ENCODE measurements at places on chromosomes 7 and 10.
A peak's percentile ranks its signal among the peaks of the same experiment; 100 is the strongest.

DNA sequence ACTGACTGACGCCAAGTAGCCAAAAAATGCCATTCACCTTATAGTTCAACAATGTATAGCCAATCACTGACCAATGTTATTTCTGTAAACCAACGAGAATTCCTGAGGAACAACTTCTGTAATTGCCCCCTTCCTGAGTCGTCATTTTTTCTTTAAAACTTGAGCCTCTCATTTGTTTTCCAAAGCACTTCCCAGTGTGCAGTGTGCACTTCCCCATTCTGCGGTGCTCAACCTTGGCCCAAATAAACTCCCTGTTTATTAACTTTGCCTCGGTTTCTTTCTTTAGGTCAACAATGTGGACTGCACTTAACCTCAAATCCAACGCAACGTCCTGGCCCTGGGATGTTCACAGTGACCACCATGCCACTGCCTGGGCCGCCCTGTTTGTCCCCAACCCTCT is 15.1 kb downstream of the PKD1L1 start:
- DNase-seq, result no peak
- no peaks in the 10 kb centered on the region for H3K27me3 ChIP-seq
- H3K4me3 ChIP-seq, result no peak overlapping the region
- no peaks in the 10 kb centered on the region for H3K36me3 ChIP-seq
- peaks cover 12% of the 10 kb centered on the region for H3K4me1 ChIP-seq

DNA sequence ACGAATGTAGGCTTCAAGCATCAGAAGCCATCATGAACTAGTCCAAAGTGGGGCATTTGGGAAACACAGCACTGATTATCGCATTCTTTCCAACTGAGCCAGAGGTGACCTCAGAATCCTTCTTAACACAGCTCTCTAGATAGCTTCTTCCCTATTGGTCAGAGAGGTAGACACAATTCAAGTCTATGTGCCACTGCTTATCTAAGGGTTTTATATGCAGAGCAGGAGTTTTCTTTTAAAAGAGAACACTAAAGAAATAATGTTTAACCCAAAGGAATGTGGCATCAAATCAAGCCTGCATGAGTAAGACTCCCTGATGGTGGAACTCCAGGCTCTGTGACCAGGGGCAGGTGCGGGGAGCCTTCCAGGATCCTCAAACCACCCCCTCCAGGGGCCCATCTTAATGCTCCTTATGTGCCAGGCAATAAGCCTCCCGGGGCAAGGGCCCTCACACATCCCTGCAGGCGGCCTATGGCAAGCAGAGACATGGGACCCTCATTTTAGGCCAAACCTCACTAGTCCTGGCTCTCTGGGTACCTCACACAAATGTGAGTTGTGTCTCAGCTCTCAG is 13.8 kb downstream of the HSPA12A start:
- no peaks in the 10 kb centered on the region for H3K27me3 ChIP-seq
- no peak overlapping the region for H3K4me3 ChIP-seq
- H3K36me3 ChIP-seq, result no peaks in the 10 kb centered on the region
- H3K4me1 ChIP-seq, result no peaks in the 10 kb centered on the region
- no peak for DNase-seq

DNA sequence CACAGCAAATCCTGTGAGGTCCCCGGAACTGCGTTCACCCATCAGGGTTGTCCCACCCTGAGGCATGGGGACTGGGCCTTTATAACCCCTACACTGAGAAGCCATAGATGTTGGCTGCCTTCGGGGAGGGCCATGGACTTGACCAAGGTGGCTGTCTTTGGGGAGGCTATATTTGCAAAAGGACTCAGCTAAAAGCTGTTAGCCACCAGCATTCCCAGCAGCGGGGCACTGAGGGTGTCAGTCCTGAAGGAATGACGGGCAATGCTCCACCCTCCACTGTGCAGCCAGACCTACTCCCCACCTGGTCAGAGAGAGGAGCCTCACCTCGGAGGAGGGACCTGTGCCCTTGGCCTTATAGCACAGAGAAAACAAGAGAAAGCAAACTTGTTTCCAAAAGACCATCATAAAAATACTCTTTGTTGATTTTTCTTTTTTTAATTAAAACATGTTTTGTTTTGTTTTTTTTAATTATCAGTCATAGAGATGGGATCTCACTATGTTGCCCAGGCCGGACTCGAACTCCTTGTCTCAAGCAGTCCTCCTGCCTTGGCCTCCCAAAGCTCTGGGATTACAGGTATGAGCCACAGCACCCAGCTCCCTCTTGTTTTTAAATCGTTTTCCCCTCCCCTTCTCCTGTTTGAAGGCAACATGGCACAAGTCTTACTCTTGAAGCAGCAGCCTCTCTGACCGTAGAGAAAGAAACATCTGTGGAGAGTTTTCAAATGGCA is 26.7 kb upstream of the CUX1 start:
- H3K4me3 ChIP-seq, result no peak overlapping the region
- H3K4me1 ChIP-seq, result no peaks in the 10 kb centered on the region
- no peak overlapping the region for H3K27ac ChIP-seq
- H3K27me3 ChIP-seq, result no peaks in the 10 kb centered on the region
- H3K36me3 ChIP-seq, result no peaks in the 10 kb centered on the region

DNA sequence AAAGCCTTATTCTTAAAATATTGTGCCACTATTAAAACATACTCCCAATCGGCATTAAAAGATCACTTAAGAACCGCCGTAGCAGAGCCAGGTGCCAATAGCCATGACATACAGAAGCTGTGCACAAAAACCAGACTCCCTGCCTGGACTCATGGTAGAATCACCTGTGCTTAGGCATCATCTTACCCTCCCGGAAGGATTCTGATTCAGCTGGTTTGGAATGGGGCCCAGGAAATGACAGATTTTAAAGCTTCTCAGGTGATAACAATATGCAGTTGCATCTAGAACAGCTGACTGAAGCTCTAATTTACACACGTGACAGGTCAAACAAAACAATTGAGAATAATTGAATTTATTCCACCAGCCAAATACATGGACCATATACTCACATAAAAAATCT is 10.7 kb downstream of the A1CF start:
- DNase-seq, result no peak
- no peak overlapping the region for H3K27ac ChIP-seq
- no peaks in the 10 kb centered on the region for H3K36me3 ChIP-seq
- no peaks in the 10 kb centered on the region for H3K27me3 ChIP-seq
- no peak overlapping the region for H3K4me3 ChIP-seq

GRCh38 chr7:93228302-93228701 is 2.0 kb upstream of the HEPACAM2 start:
- no peak overlapping the region for H3K4me3 ChIP-seq
- no peak overlapping the region for H3K27ac ChIP-seq
- peaks cover 5% of the 10 kb centered on the region for H3K4me1 ChIP-seq
- H3K27me3 ChIP-seq, result peaks cover 4% of the 10 kb centered on the region
- DNase-seq, result peak; percentile 31
- H3K36me3 ChIP-seq, result no peaks in the 10 kb centered on the region

DNA sequence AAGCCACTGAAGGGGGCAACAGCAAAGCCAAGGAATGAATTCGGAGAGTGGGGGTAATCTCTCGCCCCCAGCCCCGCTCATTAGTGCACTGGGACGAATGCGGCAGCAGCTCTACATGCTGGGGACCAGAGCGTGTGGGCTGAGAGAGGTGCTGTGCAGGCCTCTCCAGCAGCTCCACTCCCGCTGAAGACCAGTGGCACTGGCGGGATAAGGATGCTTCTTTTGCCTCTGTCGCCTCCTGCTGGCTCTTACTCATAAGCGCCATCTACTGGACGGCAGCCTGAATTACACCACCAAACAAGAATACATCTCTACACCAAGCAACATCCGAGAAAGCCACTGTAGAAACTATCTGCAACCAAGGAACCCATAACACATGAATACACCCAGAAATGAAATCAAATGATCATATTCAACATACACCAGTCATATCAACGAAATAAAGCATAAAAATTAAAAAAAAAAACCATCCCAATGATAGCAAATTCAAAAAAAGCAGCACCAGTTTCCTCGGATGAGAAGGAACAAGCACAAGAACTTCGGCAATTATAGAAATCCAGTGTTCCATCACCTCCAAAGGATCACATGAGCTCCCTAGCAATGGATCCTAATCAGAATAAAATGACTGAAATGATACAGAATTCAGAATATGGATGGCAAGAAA is 79.0 kb upstream of the TMEM168 start:
- no peak overlapping the region for H3K27ac ChIP-seq
- no peak overlapping the region for H3K4me3 ChIP-seq
- no peaks in the 10 kb centered on the region for H3K4me1 ChIP-seq
- no peaks in the 10 kb centered on the region for H3K36me3 ChIP-seq

DNA sequence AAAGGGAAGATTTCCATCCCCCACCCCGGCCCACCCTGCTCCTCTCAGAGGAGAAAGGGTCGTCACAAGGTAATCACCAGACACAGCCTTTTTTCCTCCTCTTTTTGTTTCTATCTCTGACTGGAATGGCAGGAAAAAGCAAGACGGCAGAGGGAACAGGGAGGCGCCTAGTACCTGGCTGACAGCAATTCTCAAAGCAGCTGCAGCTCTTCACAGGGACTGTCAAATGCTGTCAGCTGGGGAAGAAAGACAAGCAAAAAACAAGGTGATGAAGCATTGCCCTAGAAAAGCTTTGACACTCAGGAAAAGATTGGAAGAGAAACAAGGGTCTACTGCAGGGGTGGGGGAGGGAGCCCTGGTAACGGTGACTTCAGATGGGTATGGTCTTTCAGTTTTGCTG is 52.7 kb downstream of the GNA12 start:
- H3K27ac ChIP-seq, result no peak overlapping the region
- no peak overlapping the region for H3K4me3 ChIP-seq
- H3K36me3 ChIP-seq, result peaks cover 82% of the 10 kb centered on the region
- H3K27me3 ChIP-seq, result no peaks in the 10 kb centered on the region

GRCh38 chr7:106285855-106286492 is 1.2 kb upstream of the NAMPT start:
- H3K27me3 ChIP-seq, result no peaks in the 10 kb centered on the region
- DNase-seq, result no peak
- H3K36me3 ChIP-seq, result peaks cover 4% of the 10 kb centered on the region
- H3K4me1 ChIP-seq, result peaks cover 3% of the 10 kb centered on the region
- H3K27ac ChIP-seq, result peak overlapping the region; percentile 99

GRCh38 chr10:126841341-126841895 is 63.8 kb upstream of the DOCK1 start:
- no peak for DNase-seq
- no peaks in the 10 kb centered on the region for H3K27me3 ChIP-seq

DNA sequence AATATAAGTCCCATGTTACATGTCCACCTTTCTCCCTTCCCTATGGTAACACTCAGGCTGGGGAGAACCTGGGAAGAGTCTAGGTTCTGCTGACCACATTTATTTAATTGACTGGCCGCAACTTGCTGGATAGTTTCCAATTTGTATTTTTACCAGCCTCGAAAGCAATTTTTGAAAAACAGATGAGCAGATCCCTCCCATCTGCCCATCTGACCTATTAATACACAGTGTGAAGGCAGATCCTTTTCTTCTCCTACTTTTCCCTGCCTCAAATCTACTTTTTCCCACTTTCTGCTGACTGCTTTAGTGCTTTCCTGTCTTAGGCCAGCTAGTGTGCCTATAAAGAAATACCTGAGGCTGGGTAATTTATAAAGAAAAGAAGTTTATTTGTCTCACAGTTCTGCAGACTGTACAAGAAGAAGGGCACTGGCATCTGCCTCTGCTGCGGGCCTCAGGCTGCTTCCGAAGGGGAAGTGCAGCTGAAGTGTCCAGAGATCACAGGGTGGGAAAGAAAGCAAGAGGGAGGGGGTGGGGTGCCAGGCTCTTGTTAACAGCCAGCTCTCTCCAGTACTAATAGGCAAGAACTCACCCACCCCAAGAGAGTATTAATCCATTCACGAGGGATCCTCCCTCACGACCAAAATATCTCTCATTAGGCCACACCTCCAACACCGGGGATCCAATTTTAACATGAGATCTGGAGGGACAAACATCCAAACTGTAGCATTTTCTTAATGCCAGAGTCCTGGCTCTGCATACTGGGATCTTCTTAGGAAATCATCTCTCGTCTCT is 336.0 kb upstream of the IGFBP3 start:
- no peak overlapping the region for H3K4me3 ChIP-seq
- no peaks in the 10 kb centered on the region for H3K27me3 ChIP-seq
- no peaks in the 10 kb centered on the region for H3K36me3 ChIP-seq
- DNase-seq, result no peak
- no peak overlapping the region for H3K27ac ChIP-seq

DNA sequence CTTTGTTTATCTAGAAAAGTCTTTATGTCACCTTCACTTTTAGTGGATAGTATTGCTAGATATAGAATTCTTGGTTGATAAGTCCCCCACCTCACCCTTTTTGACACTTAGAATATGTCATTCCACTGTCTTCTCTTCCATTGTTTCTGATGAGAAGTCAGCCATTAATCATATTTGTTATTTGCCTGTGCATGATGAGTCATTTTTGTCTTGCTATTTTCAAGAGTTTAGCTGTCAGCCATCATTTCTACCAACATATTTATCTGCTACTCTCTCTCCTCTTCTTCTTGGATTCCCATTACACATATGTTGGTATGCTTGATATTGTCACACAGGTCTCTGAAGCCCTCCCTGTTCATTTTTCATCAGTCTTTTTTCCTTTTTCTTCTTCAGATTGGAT is 160.8 kb upstream of the TCF7L2 start:
- H3K4me3 ChIP-seq, result no peak overlapping the region
- no peaks in the 10 kb centered on the region for H3K36me3 ChIP-seq
- peaks cover 18% of the 10 kb centered on the region for H3K4me1 ChIP-seq
- no peak overlapping the region for H3K27ac ChIP-seq
- DNase-seq, result no peak
- no peaks in the 10 kb centered on the region for H3K27me3 ChIP-seq

DNA sequence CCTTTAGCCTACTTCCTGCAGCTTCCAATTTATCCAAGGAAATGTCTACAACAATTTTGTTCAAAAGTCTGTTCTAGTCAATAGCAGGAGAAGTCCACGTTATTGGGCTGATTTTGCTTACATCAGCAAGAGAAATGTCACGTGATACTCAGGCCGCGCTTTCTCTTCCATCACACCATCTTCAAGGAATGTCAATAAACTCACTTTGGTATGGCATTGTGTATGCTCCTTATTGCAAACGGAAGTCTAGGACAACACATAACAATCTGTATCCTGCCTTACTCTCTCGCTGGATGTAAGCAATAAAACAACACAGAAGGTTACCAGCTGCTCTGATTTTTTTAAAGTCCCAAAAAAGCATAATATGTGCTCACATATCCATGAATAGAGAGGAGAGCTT is 17.1 kb upstream of the STK17A start:
- no peaks in the 10 kb centered on the region for H3K27me3 ChIP-seq
- peaks cover 4% of the 10 kb centered on the region for H3K4me1 ChIP-seq
- DNase-seq, result no peak
- H3K4me3 ChIP-seq, result no peak overlapping the region

DNA sequence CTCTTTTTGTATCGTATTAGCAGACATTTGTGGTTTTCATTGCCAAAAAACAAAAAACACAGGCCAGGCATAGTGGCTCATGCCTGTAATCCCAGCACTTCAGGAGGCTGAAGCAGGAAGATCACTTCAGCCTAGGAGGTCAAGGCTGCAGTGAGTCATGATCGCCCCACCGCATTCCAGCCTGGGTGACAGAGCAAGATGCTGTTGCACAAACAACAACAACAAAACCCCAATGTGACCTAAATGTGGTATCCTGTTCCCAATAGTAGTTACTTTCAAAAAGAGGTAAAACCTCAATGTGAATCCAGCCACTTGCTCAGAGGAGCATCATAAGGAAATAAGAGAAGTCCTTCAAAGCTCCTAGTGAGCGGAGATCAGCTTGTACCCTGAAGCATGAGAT is 45.8 kb upstream of the SKAP2 start:
- no peaks in the 10 kb centered on the region for H3K4me1 ChIP-seq
- no peaks in the 10 kb centered on the region for H3K36me3 ChIP-seq
- H3K4me3 ChIP-seq, result no peak overlapping the region
- no peak for DNase-seq
